Right atrium auricular region (tissue), 2 donors: ENCODE measurements at places on chromosomes 7 and 10.

- no peak for DNase-seq
These were observed 275.0 kb downstream of the TSPAN12 start for GRCh38 chr7:120582916-120583315.

DNA sequence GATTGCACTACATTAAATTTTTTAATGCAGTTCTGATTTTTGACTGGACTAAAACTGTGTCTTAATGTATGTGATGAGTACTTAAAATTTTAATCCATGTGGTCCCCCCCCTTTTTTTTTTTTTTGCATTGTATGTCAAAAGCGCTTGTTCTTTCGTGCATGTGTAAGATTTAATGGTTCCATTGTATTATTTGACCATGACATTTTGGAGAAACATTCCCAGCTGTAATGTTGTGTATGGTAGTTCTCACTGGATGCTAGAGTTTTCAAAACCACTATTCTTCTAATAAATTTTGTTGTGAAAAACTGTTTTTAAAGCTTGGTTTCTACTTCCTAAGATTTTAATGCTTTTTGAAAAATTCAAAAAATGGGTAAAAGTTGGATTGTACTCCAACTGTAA lies 132.0 kb downstream of the LCOR start:
- no peak for DNase-seq

- DNase-seq: no peak
These were observed 367.9 kb downstream of the TYW1 start for GRCh38 chr7:67364441-67365017.

DNA sequence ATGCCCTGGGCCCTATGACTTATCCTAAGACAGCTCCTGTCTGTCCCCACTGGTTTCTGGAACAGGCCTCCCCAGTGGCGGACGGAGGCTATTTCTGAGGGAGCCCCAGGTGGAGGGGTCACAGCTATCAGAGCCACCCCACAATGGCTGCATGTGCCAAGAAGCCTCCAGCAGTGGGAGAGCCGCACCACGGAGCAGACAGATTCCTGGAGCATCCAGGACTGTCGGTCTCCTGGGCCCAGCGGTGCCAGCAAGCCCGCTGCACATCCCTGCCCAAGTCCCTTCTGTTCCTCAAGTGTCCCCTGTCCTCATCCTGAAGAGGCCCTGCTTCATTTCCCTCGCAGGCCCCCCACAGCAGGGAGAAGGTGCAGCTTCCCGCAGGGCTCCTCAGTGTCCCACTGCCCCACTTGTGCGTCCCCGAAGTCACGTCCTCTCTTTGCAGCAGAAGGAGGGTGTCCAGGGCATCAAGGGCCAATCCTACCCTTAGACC lies 193.0 kb upstream of the SHH start:
- DNase-seq: no peak

DNA sequence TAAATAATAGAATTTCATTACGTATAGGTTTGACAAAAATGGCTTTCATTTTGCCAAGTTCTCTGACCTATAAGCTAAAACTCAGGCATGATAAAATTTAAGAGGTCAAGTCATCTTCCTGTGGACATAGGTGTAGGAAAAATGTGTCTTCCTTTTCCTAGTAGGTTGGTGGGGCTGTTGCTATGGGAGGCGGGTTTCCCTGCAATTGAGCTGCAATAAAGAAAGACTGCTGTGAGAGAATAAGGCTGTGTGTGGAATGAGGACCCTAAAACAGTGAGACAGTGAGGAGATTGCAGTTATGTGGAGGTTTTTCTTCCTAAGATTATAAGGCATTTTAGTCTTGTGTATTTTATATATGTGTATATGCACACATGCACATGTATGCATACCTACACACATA lies 13.0 kb upstream of the SEMA3A start:
- no peak for DNase-seq

- DNase-seq: no peak
These were observed 140.7 kb downstream of the PFKFB3 start for GRCh38 chr10:6343305-6344010.

- DNase-seq: no peak
These were observed 89.1 kb downstream of the FGFR2 start for GRCh38 chr10:121509112-121509511.

DNA sequence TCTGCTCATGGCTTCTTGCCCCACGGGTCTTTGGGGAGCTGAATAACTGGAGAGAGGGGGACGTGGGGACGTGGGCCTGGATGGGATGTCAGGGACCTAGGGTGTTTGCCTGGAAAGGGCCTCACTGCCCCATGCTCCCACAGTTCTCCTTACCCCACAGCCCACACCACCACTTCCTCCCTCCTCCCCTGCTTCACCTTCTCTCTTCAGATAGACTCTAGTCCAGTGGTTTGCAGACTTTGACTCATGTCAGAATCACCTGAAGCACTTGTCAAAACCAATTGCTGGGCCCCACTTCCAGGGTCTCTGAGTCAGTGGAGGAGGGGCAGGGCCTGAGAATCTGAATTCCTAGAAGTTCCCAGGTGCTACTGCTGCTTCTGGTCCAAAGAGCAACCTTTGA lies 327.4 kb downstream of the RPS24 start:
- no peak for DNase-seq

DNA sequence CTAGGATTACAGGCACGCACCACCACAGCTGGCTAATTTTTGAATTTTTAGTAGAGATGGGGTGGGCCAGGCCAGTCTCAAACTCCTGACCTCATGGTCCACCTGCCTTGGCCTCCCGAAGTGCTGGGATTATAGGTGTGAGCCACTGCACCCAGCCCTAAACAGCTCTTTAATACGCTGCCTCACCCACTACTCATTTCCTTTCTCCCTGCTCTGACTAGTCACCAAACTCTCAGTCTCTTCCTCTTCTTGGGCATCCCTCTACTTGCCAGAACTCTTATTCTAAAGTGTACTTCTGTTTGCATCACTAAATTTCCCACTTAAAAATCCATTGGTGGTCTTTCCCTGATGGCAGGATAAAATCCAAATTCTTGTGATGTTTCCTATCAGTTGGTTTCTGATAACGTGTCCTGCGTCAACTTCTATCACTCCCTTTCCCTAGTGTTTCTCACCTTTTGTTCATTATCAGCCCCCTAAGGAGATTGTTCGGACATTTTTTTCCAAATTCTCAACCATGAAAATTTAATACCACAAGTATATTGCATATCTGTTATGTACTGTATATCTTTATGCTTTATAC lies 124.7 kb downstream of the CUBN start:
- DNase-seq: no peak

GRCh38 chr7:48059706-48060105 lies 24.4 kb downstream of the C7orf57 start:
- no peak for DNase-seq
